ENCODE measurements at places on chromosomes 2 and 18.

DNA sequence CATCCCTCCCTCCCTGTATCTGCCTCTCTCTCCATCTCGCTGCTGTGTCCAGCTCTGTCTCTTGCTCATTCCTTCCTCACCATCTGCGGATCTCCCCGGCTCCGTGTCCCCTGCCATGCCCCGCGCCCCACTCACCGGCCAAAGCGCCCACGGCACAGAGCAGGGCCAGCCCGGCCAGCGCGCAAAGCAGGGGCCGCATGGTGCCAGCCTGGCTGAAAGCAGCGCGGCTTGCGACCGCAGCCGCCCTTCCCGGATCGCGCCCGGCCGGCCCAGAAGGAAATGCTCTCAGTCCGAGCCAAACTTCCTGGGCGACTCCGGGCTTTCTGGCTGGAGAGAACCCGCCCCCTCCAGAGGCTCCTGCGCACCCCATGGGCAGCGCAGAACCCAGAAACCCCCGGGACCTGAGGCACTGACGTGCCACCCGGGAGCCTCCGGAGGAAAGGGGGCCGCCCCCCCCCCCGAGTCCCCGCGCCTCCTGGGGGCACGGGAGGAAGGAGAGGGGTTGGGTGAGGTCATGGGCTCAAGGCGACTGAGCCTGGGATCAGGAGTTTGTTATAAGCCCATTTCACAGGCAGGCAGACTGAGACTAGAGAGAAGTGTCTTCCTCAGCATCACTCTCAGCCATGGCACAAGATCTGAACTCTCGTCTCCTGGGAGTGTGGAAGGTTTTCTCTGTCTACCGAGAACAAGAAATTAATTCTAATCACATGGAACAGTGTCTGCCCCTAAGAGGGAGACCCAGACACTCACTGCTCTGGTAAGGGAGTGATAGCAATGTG lies 45.2 kb upstream of the RAB6C start:
- DNase-seq = peak; percentile 24

- DNase-seq = no peak
Observed at GRCh38 chr2:133690780-133691179, 122.5 kb upstream of the NCKAP5 start.

- no peak for DNase-seq
Observed at GRCh38 chr18:13375302-13376255, 157.0 kb downstream of the LDLRAD4 start.

- no peak for DNase-seq
Observed at GRCh38 chr18:69490072-69490471, 89.4 kb downstream of the DOK6 start.

DNA sequence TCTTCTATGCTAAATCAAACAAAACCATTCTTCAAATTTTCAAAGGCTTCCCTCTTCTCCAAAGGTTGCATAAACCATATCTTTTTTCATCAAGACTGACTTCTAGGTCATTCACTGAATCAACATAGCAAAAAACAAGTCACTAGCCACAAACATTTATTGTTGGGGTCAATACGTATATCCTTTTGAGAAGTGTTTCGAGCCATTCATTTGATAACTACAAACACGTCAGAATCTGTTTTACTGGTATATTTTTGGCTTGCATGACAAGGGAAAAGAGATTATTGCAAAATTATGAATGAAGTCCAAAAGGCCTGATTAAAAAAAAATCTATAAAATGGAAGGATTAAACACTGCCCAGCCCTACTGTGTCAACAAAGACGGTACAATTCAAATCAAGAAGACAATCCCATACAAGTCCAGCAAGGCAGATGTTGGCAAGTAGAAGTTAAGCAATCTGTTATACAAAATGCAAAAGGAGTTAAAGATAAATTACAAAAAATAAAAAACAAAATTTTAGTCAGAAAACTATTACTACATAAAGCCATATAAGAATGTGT lies 222.4 kb downstream of the SRBD1 start:
- DNase-seq = no peak

DNA sequence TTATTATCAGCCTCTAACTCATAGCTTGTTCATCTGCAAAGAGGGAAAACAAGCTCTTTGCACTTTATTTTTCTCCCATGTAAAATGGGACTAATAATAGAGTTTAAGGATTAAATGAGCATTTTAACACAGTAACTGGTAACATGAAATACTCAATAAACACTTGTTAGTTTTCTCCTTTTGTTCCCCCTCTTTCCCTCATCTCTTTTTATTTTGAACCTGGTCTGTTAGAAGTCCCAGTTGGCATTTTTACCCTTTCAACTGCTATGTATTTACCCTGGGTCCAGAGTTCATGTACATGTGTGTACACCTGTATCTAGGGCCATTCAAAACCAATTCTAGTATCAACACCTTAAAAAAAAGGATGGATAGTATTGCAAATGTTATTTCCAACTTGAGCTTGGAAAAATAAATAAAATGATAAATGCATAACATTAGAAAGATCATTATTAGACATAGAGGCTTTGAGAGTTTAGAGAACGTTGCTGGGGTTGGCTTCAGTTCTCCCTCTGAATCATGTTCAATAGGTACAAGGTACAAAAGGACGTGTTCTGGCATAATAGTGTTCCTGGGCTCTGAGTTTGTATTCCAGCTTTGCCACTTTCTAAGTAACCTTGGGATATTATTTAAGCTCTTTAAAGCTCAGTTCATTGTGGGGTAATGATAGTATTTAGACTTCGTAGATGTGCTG lies 5.2 kb upstream of the VPS54 start:
- DNase-seq = no peak
